ENCODE measurements at places on chromosomes 5 and 9. TPM values are rescaled to one million over a fixed set of nuclear protein-coding genes. Genes with fewer than 3 reads are reported as not detected.

The C5orf22 gene
- 28.8 TPM for total RNA-seq

GRCh38 chr9:16358751-16359150 is 511.7 kb downstream of the BNC2 start:
- no peak for DNase-seq

GRCh38 chr5:61277190-61277589 is 54.9 kb upstream of the ZSWIM6 start:
- no peak for DNase-seq

- DNase-seq: no peak
Observed at GRCh38 chr9:88748566-88749261, 213.7 kb downstream of the NXNL2 start.

- DNase-seq: no peak
Observed at GRCh38 chr5:143154510-143155370, 248.7 kb downstream of the NR3C1 start.

DNA sequence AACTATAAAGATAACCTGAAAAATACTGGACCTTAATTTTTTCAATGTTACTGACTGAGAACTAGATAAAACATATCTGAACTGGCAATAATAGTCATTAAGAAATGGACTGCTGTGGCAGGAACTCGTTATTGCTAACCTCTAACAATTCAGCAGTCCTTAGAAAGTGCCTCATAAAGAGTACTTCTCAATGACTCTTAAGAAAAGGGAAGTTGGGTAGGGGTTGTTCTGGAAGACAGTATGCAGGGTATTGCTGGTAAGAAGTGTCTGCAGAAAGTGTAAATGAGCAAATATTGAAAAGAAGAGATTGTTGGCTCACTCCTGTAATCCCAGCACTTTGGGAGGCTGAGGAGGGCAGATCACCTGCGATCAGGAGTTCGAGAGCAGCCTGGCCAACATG is 27.9 kb downstream of the FOXD1 start:
- DNase-seq: no peak

The MYOT gene
- total RNA-seq: not detected

The BHMT2 gene
- total RNA-seq: not detected

DNA sequence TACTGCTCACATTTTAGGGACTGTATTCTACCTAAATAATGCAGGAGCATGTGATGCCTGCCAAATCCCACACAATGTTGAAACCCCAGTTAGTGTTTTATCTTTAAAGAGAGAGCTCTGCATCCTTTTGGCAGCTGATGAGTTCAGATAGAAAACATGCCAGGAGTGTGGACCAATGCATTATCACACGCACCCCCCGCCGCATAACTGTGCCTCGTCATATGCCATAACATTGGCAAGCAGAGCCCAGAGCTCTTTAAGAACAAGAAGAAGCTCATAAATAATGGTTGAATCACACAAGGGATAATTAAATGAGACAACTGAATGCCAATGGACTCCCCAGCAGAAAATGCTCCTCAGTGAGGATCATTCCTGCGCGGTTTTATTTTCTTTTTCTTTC is 52.8 kb upstream of the RORB start:
- DNase-seq: no peak

The PHF2 gene
- 14.6 TPM for total RNA-seq

The TERT gene
- total RNA-seq: 6.2 TPM

The PCDHB14 gene
- not detected for total RNA-seq

GRCh38 chr5:124134941-124135340 is 611.5 kb downstream of the ZNF608 start:
- no peak for DNase-seq

The SLC35A4 gene
- 97.4 TPM for total RNA-seq

The PCDHGA9 gene
- total RNA-seq: not detected

The PFN3 gene
- total RNA-seq: not detected

- no peak for DNase-seq
Observed at GRCh38 chr5:169764018-169764378, 126.9 kb downstream of the DOCK2 start.

GRCh38 chr5:169874621-169875020 is 105.7 kb downstream of the INSYN2B start:
- no peak for DNase-seq

Measured in activated naive CD8-positive, alpha-beta T cell treated with anti-CD3 and anti-CD28 coated beads for 36 hours (primary cell).